ENCODE measurements at places on chromosomes 2 and 18.

- DNase-seq, result no peak
Observed at GRCh38 chr2:29864988-29865387, 56.4 kb downstream of the ALK start.

- no peak for DNase-seq
Observed at GRCh38 chr18:45510656-45511055, 104.6 kb upstream of the SLC14A2 start.

DNA sequence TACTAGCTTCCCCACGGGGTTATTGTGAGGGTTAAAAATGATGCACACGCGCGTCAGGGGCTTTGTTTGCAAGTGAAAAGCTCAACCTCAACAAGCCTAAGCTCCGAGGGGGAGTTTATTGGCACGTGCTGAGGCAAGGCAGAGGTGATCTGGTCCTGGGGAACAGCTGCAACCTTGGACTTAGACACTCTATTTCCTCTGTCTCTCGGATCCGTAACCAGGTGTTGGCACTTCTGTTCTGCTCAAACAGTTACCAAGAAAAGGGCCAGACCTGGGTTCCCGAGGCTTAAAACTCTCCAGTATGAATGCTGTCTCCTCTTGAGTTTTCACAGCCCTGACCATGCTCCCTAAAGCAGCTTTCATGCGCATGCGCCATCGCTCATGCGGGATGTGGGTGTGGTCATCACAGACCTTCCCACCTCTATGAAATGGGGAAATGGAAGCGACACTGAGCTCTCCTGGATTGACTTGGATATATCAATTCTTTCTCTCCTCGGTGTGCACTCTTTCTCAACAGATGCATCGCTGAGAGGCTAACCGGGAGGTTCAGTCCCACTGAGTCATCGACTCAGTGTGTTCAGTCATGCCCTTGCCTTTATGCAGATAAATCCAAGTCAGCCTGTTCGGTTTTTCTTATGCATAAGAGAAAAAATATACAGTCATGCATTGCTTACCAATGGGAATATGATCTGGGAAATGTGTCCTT, 19.9 kb upstream of the RAB31 start:
- no peak for DNase-seq

DNA sequence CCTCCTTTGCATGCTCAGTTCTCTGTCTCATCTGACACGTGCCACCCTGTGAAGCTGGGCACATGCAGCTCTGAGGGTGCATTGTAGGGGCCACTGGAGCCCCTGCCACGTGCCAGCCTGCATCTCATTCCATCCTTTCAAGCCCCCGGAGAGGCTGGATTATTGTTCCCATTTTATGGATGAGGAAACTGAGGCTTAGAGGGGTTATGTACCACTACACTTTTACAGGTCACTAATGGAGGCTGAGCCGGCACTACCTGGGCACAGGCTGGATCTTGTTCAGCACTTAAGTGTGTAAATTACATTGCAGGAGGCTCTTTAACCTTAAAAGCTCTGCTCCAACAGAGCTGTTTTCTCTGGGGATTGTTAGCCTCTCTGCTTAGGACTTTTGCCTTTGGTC, 47.5 kb downstream of the KCNIP3 start:
- no peak for DNase-seq

GRCh38 chr2:234411793-234412192, 85.1 kb downstream of the ARL4C start:
- no peak for DNase-seq

GRCh38 chr2:209872675-209873074, 101.0 kb downstream of the UNC80 start:
- DNase-seq, result peak; percentile 98

DNA sequence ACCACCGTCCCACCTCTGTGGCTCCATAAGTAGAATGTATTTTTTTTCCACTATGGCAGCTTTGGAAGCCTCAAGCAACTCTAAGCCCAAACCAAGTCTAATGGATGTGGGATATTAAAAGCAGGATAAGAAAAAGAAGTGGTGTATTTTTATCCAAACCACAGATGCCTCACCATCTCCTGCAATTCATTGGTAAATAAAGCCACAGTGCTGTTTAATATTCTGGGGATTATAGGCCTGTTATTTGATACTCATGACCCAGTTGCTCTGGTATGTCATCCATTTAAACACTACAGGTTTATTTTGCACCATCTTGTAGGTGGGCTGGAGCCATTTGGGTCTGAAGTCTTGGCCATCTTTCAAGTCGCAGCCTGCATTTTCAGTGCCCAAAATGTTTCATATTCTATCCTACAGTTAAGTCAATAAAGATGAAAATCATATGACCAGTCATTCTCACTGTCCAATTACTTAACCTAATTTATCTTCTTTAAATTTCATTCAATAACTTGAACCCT, 279.5 kb upstream of the EPHA4 start:
- DNase-seq, result peak; percentile 68

DNA sequence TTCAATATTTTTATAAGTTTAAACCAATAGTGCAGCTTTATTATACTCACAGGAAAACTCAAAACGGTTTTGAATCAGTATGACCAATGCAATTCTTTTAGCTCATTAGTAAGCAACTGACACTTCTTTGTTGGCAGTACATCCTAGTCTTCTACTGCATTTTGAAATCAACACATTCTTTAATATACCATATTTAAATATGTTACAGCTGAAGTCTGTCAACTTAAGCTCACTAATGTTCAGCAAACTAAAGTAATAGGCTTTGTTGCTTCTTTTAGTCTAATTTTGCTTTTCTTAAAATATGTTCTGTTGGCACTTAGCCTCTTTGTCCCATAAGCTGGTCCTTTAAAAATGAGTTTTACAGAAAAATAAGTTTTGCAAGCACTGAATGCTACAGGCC, 55.4 kb upstream of the CCBE1 start:
- DNase-seq, result no peak

DNA sequence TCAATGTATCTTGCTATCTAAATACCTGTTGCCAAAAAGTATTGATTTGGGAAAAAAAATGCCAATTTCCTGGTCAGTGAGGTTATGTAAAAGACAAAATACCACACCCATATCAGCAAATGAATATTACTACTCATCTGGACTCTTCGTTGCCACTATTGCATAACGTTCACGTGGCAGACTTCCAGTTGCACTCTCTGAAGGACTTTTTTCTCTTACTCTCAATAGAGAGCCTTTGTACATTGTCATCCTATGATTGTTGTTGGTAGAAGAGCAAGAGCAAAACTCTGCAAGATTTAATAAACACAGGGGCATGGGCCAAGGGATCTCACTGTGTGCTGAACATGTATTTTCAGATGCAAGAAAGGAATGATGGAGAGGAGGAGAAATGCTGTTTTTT, 689.8 kb downstream of the MBD2 start:
- DNase-seq, result no peak

DNA sequence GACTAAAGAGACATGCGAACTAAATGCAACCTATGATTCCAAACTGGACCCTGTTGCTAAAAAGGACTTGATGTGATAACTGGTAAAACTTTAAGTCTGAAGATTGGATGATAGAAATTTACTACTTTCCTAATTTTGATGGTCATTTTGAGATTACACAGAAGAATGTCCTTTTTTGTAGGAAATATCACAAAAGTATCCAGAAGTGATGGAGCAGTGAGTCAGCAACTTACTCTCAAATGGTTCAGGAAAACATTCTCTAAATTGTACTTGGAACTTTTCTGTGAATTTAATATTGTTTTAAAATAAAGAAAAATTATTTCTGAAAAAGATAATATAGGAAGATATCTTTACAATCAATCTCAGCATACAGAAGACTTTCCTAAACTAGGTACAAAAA, 19.9 kb downstream of the MBOAT2 start:
- no peak for DNase-seq

DNA sequence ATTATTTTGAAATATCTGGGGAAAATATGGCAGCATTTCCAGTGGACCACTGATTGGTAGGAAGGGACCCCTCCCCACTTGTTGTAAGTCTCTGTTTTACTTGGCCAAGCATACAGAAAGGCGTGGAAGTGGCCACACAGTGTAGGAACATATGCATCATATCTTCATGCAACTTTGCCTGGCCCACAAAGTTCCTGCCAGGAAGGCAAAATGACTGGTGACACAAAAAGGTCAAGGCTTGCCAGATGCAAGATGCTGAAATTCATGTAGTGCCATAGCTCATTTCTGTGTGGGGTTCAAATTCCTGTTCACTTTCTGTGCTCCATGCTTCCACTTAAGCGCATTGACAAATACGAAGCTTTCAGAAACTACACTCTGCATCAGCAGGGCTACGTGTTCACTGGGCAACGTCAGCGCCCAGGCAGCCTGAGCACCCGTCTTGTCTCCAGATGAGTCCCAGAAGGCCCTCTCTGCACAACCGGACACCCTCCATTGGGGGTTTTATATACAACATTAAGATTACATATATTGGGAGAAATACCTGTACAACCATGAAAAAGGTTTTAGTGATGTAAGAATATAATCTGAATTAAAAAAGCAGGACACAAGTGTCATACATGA, 3.6 kb downstream of the DYNC2LI1 start:
- no peak for DNase-seq

GRCh38 chr18:56825321-56825720, 174.2 kb downstream of the WDR7 start:
- no peak for DNase-seq

- no peak for DNase-seq
Observed at GRCh38 chr18:24086082-24086481, 52.8 kb upstream of the CABYR start.

- DNase-seq, result peak; percentile 90
Observed at GRCh38 chr2:33788044-33788443, 188.9 kb upstream of the FAM98A start.

- peak; percentile 94 for DNase-seq
Observed at GRCh38 chr2:152200565-152201465, 25.3 kb upstream of the STAM2 start.

DNA sequence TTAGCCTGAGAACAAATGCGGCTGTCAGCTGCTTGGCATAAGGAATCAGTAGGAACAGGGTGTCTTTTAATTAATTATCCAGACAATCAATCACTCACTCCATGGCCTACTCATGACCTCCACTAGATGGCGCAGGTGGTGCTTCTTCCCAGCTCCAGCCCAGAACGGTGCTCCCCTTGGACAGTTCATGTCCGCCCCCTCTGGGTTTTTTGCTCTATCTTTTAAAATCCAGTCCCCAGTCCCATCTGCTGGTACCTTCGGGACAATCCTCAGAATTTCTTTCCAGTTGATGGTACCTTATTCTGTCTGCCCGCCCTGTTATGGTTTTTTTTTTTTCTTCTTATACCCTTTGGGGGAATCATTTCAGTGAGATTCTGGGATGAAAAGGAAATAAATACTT, 99.8 kb downstream of the CACNB4 start:
- peak; percentile 63 for DNase-seq

GRCh38 chr2:207091928-207092327, 73.8 kb downstream of the KLF7 start:
- no peak for DNase-seq

- DNase-seq, result no peak
Observed at GRCh38 chr2:10028407-10028987, 14.9 kb upstream of the KLF11 start.

DNA sequence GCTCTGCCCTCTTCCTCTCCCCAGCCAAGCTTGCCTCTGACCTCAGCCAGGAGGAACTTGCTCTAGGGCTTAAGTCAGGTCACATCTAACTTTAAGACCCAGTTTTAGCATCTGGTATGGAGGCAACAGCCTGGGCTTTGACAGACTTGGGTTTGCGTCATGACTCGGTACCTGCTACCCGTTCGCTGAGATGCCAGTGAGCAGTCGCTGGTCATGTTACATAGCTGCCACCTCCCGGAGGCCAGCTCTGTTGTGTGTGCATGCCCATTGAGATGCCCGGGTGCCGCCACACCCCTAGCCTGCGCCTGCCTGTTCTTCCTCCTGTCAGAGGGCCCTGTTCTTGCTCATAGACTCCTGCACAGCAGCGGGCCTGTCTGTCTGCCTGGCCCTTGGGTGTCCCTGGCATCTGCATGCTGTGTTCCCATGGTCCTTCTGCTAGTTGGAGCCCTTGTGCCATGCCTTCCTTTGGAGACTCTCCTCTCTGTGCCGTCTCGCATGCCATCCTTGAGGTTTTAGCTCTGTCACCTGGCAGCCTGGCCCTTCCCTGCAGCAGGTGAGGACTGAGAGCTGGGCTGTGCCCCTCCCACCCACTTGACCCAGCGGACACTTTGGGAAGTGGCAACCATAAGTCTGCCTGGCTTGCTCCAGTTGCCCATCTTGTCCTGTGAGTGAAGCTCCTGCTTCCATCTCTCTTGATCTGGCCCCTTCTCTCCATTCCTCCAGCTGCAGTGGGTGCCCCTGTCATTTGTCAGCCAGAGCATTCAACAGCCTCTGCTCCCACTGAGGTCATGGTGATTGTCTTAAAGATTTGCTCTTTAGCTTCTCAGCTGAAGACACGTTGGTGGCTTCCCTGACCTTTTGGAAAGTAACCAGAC, 24.9 kb downstream of the ASAP2 start:
- DNase-seq, result no peak

GRCh38 chr2:80396276-80396675, 91.7 kb upstream of the LRRTM1 start:
- DNase-seq, result no peak

All from astrocyte of the hippocampus (primary cell).